ENCODE measurements at places on chromosomes 6 and 20. TPM values are rescaled to one million over a fixed set of nuclear protein-coding genes. Genes with fewer than 3 reads are reported as not detected.

The TGM2 gene
- total RNA-seq: not detected

The CDH4 gene
- total RNA-seq: 0.21 TPM

The PARD6B gene
- total RNA-seq: 6.3 TPM

The RPN2 gene
- total RNA-seq: 123 TPM

The FOXA2 gene
- not detected for total RNA-seq

GRCh38 chr20:33162313-33162712, 5.6 kb upstream of the BPIFA2 start:
- DNase-seq: no peak

The MACROD2 gene
- total RNA-seq: not detected

DNA sequence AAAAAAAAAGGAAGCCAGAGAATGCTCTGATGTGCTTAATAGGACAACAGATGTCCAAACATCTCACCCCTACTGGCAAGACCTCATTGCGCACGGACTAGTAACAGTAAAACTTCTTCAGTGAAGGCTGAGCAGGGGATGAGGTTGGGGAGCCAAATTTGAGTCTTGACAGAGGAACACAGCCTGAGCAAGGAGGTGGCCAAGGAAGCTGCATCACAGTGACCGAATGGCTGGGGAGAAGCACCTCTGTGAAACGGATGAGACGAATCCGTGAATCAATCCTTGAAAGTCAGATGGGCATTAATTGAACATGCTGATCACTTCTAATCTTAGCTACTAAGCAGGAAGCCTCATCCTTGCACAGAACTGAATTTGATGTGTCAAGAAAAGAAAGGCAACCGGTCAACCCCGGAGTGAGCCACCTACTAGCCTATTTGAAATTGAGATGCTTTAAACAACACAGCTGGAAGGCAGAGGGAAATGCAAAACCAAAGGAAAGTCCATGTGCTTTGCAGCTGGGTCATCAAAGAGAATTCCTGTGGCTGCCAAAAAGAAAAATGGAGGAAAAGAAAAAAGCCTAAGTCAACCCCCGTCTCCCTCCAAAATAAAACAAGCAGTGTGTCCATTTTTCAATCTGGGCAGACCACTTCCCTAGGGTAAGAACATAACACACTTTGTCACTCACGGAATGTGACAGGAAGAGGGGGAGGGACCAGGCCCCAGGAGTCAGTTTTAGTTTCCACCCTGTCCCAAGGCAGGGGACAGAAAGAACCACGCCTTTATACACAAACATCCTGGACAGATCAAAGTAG, 29.5 kb downstream of the PXDC1 start:
- no peak for DNase-seq

The FAM209A gene
- total RNA-seq: 0.99 TPM

The HSPA1L gene
- 2.0 TPM for total RNA-seq

GRCh38 chr6:100924534-100925227, 43.6 kb upstream of the ASCC3 start:
- DNase-seq: no peak

- no peak for DNase-seq
Measured at GRCh38 chr6:352896-353470, 38.6 kb upstream of the IRF4 start.

GRCh38 chr20:18314786-18315406, 26.6 kb downstream of the ZNF133 start:
- no peak for DNase-seq

DNA sequence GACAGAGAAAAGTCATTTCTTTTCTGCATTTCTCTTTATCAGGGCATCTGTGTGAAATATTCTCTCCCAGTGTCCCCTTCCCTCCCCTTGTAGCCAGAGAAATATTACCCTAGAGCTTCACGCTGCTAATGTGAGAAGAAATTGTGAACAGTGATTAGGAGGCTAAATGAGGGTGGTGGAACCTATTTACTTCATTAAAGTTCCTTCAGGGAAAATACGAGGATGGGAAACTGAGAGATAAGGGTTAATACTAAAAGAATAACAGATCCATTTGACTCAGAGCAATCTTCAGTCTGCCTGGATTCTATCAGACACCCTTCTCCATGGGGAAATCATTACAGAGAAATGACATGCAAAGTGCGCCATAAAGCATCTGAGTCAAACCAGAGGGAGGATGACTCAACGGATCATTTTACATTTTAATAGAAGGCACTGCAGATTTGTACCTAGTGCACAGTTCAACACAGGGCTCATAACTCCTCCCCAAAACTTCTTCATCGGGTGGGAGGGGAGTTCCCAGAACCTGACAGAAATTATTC, 131.3 kb downstream of the GJA10 start:
- peak; percentile 77 for DNase-seq

- DNase-seq: no peak
Measured at GRCh38 chr6:165807249-165807960, 144.4 kb upstream of the PDE10A start.

- DNase-seq: no peak
Measured at GRCh38 chr6:3094815-3095214, 23.7 kb upstream of the BPHL start.

DNA sequence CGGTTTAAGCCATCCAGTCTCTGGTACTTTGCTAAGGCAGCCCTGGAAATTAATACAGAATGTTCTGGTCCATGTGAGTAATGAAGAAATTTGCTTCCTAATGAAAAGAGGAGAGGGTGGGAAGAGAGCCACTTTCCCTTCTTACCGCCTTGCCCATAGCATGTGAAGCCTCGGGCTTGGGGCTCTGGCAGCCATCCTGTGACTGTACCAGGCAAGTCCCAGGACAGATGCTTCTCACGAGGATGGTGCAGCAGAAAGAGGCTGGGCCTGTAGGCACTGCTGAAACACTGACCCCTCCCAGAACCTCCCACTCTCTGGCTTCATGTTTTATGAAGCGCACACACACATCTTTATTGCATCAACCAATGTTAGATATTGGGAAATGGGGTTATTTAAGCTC, 74.8 kb downstream of the IYD start:
- DNase-seq: no peak

DNA sequence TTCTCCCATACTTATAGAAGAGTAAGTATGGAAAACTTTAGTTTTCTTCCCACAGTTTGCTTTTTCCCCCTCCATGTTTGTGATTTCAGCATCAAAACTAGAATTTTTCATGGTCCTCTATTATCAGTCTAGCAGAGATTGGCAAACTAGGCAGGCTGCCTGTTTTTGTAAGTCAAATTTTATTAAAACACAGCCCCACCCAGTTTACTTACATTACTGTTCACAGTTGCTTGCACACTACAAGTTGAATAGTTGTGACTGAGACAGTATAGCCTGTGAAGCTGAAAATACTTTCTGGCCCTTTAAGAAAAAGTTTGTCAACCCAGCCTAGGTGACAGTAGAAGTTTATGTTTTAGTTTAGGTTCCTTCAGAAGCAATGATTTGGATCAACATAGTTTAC, 19.5 kb downstream of the MCM8 start:
- no peak for DNase-seq

DNA sequence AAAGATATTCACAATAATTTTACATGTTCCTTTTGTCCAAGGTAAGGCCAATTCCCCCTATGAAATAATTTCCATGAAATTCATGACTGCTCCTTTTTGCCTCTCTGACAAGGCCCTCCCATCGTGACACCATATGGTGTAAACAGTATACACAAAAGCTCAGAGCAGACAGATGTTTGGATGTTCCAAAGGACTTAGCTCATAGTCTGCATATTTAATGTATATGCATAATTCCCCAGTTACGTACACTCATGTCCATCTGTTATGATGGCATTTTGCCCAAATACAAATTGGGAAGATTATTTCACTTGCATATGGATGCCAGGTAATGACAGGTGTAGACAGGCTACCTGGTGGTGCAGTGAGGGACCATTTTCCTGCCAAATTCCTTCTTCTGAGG, 376.5 kb downstream of the KHDRBS2 start:
- DNase-seq: no peak

Measured in activated CD4-positive, alpha-beta memory T cell treated with anti-CD3 and anti-CD28 coated beads for 36 hours (primary cell).